ENCODE measurements at places on chromosomes 2 and 18.

- no peak for DNase-seq
Observed at GRCh38 chr2:37809525-37809924, 115.6 kb upstream of the RMDN2 start.

DNA sequence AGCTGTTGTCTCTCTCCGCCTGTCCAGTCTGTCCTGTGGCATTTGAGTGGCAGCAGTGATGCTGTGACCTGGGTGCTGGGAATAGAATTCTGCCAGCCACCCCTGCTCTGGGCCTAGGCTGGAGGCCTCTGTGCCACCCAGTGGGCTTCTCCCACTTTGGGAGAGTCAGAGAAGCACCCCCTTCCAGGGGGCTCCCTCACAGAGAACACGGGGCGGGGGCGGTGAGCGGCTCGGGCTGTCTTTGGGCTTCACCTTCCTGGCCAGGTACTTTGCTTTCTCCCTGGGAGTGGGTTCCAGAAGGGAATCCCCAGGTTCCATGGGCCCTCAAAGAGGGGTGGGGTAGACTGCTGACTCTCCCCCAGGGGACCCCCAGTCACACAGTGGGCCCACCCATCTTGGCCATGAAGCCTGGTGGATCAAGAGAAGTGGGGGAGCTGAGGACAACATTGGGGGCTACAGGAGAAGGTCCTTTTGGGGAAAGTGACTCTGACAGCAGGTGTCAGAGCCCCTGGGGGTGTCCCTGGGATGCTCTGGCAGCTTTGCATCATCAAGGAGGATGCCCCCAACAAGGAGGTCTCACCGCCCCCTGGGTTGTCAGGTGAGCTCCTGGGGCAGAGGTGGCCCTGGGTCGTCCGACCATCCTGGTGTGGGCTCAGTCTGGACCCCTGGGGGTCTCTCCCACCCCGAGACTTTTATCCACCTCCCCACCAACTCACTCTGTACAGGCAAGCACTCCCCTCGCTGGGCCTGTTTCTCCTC is 18.8 kb upstream of the BOK start:
- no peak for DNase-seq

DNA sequence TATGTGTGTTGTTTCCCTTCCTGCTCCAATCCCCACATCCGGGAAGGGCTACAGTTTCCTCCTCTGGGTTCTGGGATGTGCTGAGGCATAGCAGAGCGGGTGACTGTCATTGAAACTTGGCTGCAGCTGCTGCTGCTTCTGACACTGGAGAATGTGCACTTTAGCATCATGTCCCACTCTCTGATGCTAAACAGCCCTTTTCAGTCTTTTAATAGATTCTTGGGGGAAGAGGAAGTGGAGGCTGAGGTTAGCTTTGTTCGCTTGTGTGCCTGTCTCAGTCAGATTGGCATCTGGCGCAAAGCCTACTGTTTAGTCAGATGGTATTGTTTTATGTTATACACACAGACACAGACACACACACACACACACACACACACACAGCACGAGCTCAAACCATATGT is 136.5 kb upstream of the RND3 start:
- DNase-seq, result no peak

GRCh38 chr2:168599738-168600137 is 143.7 kb downstream of the CERS6 start:
- no peak for DNase-seq

GRCh38 chr2:26534098-26534864 is 56.4 kb upstream of the OTOF start:
- DNase-seq, result no peak

DNA sequence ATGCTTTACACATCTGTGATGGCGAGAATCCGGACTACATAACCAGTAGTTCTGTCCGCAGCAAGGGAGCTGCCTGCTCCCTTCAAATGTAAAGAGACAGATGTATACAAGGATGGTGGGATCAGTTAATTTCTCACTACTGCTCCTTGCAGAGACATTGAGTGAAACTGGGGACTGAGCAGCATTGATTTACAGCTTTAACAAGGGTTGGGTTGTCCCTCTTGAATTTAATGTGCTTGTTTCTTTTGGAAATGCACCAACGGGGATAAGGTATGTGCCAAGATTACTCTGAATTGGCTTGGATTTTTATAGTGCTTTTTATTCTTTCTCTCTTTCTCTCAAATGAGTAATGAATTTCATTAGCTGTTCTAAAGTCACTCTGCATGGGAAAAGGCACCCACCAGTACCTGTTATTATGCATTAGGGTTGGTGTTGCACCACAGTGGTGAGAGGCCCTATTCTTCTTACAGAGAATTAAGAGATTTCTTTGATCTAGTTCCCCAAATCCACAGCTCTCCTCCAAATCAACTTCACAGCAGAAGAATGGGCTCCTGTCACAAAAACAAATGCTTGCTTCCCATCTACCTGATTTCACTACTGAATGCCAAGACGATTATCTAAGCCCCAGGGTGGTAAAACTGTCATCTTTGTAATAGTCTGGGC is 107.6 kb downstream of the DOCK10 start:
- no peak for DNase-seq

GRCh38 chr18:3086871-3087270 is 73.9 kb upstream of the LPIN2 start:
- no peak for DNase-seq

- no peak for DNase-seq
Observed at GRCh38 chr2:175883586-175884194, 118.4 kb downstream of the LNPK start.

- DNase-seq, result no peak
Observed at GRCh38 chr2:236365258-236366048, 101.2 kb upstream of the ASB18 start.

GRCh38 chr18:4293337-4293736 is 161.8 kb downstream of the DLGAP1 start:
- no peak for DNase-seq

DNA sequence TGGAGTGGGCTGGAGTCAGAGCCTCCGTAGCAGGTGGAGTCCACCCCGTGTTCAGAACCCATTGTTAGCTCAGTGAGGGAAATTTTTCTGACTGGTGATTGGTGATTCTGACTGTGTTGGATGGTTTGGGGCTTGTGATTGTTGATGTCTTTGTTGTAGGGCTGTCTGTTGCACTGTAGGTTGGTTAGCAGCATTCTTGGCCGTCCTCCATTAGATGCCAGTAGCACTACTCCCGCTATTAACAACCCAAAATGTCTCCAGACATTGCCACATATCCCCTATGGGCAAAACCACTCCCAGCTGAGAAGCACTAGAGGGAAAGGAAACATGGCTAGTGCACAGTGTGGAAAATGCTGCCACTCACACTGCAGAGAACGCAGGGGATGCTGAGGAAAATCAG is 51.7 kb downstream of the ARMC9 start:
- no peak for DNase-seq

GRCh38 chr2:151029406-151030157 is 232.1 kb downstream of the RBM43 start:
- no peak for DNase-seq

- DNase-seq, result no peak
Observed at GRCh38 chr2:80517316-80517715, 212.8 kb upstream of the LRRTM1 start.

DNA sequence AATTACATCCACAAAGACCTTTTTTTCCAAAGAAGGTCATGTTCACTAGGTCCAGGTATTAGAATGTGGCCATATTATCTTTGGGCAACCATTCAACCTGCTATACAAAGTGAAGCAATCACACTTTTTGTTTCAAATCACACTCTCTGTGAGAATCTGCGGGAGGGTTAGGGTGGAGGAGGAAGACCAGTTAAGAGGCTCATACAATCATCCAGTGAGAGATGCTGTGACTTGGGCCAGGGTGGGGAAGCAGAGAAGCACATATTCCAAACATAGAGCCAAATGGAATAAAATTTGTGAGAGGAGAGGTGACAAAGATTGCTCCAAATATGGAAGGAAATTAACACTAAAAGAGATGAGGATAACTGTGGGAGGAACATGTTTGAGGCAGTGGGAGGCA is 351.6 kb downstream of the CYRIA start:
- DNase-seq, result no peak

DNA sequence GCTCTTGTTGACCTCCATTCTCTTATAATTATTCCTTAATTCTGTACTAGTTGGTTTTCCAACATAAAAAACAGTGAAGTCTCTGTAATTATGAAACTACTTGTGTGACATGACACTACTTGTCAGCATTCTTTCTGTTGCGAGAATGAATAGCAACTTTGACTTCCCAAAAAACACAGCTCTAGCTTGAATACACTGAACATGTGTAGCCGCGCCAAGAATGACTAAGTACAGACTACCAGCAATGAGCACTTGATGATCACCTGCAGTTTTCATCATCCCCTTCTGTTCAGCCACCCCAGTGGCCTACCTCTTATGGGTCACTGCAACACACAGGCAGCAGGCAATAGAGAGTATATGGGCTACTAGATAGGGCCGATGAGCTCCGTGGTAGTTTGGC is 229.3 kb downstream of the TGIF1 start:
- no peak for DNase-seq

DNA sequence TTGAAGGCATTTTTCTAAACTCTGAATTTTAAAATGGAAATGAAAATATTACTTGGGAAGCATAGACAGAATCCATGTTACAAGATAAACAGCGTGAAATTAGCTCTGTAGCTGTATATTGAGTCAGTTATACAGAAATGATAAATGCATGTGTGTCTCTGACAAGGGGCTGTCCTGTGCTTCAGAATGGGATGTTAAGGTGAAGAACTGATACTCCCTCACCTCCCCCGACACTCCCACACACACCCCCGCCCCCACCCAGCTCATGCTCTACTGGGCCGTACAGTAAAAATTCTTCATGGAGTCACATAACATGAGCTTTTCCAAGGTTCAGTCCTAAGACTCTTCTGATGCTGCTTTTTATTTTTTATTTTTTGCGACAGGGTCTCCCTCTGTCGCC is 869 bp upstream of the THUMPD2 start:
- DNase-seq, result no peak

DNA sequence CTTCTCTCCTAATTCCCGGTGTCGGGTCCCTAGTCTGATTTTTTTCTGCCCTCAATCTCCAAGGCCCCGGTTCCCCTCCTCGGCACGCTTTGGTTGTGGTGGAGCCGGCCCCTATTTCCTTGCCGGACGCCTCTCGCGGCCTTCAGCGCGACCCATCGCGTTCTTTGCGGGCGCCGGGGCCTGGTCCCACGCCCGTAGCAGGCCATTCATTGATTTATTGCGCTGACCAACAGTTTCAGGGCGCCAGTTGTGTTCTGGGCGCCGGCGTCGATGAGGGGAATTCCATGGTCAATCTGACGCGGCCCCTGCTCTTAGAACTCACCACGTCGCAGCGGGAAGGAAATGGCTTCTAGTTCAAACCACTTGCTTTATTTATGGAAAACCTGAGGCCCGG is 396 bp downstream of the CNOT9 start:
- no peak for DNase-seq

- DNase-seq, result no peak
Observed at GRCh38 chr2:144834363-144834762, 314.4 kb upstream of the ZEB2 start.

DNA sequence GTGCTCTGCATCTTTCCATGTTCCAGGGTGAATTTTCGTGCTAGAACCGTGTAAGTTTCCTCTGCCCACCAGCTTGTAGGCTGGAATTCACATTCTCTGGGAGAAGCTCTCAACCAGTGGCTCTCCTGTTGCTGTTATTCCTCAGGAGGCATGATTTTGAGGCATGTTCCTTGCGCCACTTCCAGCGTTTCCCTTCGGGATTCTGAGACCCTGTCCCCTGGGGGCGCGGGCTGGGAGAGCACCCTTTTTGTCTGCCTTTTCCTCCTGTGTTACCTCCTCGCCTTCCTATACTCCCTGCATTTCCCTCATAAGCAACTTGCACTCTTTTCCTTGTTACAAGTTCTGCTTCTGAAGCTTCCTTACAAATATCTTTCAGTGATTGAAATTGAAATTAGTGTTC is 156.4 kb downstream of the PTPRM start:
- no peak for DNase-seq

DNA sequence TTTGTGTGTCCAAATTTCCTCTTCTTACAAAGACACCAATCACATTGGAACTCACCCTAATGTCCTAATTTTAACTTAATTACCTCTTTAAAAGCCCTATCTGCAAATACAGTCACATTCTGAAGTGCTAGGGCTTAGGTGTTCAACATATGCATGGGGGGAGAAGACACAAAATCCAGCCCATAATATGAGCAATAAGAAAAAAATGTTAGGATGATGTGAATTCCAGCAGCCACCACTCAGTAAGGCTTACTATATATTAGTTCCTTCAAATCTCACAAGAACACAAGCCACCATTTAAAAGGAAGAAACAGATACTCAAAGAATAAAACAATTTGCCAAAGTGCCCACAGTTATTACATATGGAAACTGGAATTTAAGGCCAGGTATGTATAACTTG is 285.7 kb downstream of the EPHA4 start:
- DNase-seq, result no peak

- no peak for DNase-seq
Observed at GRCh38 chr2:236169151-236169721, 1.1 kb upstream of the GBX2 start.

GRCh38 chr18:48308755-48309575 is 100.2 kb downstream of the ZBTB7C start:
- DNase-seq, result no peak

DNA sequence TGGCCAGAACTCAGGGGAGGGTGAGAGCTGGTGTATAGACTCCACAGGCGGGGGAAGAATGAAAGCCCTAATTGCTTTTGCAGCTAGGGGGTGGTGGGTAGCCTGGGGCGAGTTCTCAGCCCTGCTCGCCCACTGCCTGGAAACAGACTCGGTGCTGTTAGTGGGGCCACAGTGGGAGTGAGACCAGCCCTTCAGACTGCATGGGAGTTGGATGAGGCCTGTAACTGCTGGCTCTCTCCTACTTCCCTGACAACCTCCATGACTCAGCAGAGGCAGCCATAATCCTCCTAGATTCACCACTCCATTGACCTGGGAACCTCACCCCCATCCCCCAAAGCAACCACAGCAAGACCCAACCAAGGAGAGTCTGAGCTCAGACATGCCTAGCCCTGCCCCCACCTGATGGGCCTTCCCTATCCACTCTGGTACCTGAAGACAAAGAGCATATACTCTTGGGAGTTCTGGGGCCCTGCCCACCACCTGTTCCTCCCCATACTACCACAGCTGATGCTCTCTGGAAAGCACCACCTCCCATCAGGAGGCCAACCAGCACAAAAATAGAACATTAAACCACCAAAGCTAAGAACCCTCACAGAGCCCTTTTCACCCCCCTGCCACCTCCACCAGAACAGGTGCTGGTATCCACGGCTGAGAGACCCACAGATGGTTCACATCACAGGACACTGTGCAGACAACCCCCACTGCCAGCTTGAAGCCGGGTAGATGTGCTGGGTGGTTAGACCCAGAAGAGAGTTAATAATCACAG is 226.3 kb downstream of the EIPR1 start:
- DNase-seq, result no peak

GRCh38 chr2:86793752-86794151 is 3.0 kb upstream of the CD8A start:
- no peak for DNase-seq

DNA sequence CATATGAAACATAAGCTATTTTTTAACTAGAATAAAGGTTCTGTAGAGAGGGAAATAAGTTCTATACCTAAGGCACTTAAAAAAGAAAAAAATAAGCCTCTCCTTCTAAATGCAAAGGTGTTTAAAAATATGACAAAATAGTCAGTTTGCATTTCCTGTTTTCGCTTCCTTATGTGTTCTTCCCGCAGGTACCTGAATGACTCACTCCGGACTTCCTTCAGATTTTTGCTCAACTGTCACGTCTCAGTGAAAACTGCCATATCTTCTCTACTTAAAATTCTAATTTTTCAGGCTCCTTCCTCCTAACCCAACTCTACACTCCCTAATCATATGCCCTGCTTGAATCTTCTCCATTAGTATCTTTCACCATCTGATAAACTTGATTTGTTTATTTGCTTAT is 1333.1 kb downstream of the LRP1B start:
- DNase-seq, result no peak
